Activated naive CD4-positive, alpha-beta T cell treated with anti-CD3 and anti-CD28 coated beads, Interleukin-2, amount 50 U/mL, for 72 hours (primary cell): ENCODE measurements at places on chromosomes 1 and 21. TPM values are rescaled to one million over a fixed set of nuclear protein-coding genes. Genes with fewer than 3 reads are reported as not detected.

The CELF3 gene
- total RNA-seq, result not detected

The FHAD1 gene
- 0.27 TPM for total RNA-seq

The CCDC30 gene
- 2.2 TPM for total RNA-seq

The FAM163A gene
- not detected for total RNA-seq

The RXFP4 gene
- not detected for total RNA-seq

GRCh38 chr1:99829269-99829668, 20.9 kb upstream of the AGL start:
- DNase-seq, result no peak

- peak; percentile 46 for DNase-seq
Measured at GRCh38 chr1:2388004-2388913, 3.1 kb downstream of the MORN1 start.

DNA sequence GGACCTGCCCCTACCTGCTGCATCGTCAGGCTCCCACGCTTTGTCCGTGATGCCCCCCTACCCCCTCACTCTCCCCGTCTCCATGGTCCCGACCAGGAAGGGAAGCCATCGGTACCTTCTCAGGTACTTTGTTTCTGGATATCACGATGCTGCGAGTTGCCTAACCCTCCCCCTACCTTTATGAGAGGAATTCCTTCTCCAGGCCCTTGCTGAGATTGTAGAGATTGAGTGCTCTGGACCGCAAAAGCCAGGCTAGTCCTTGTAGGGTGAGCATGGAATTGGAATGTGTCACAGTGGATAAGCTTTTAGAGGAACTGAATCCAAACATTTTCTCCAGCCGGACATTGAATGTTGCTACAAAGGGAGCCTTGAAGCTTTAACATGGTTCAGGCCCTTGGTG, 8.9 kb downstream of the SPATA46 start:
- no peak for DNase-seq

GRCh38 chr1:35646043-35646442, 4.7 kb upstream of the PSMB2 start:
- DNase-seq, result no peak

GRCh38 chr21:44699502-44700001, 2.6 kb downstream of the KRTAP10-12 start:
- DNase-seq, result no peak

DNA sequence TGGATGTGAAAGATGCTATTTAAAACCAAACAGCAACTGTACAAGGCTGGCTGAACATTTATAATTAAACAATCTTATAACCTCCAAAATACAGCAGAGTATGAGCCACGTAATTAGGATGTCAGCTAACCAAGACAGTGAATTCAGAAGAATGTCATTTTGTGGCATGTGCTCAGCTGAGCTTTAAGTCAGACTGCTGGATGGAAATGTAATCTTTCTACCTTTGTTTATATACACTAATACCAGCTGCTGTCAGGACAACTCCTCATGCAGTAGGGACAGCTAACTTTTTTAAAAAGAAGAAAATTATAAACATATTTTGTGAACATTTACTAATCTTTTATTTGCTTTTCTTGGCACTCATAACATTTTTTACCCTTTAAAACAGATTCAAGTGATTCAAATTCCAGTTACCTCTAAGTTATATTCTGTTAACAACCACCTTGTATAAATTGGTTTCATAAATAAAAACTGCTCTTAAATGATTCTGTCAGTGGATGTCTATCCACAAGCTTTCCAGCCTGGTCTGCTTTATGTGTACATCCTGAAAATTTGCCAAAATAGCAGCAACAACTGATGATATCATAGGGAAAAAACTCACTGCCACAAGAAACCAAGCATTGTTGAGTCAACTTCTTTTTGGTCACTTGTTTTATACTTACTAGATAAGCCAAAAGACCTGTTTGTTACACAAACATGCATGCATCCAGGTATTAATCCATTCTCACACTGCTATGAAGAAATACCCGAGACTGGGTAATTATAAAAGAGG, 36.1 kb downstream of the DPH5 start:
- no peak for DNase-seq
